ENCODE measurements at places on chromosomes 12 and 14.

- DNase-seq: no peak
Observed at GRCh38 chr12:76745343-76745742, 18.6 kb upstream of the ZDHHC17 start.

GRCh38 chr14:85333313-85333712, 196.6 kb upstream of the FLRT2 start:
- DNase-seq: no peak

DNA sequence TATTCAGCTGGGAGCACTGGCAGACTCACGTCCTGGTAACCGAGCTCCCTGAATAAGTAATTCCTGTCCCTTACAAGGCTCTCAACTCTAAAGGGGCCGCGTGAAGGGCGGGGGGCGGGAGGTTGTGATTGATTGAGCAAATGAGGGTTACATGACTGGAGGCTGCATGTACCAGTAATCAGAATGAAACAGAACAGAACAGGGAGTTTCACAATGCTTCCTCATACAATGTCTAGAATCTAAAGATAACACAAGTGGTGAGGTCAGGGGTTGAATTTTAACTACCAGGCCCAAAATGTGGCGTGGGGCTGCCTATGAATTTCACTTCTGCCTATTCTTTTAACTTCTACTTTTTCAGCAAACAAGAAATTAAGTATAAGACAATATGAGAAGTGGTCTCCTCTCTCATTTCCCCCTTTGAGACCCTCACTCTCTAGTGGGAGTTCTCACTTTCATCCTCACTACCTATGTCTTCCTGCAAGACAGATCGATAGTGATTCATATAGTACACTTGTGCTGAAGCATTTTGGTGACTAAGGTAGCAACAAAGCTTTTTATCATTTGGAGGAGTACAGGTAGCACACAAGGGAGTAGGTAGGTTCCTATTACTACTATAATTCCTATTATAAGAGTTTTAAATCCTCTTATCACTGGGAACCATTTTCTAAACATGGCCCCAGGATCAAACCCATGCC, 239.8 kb downstream of the KTN1 start:
- DNase-seq: no peak

DNA sequence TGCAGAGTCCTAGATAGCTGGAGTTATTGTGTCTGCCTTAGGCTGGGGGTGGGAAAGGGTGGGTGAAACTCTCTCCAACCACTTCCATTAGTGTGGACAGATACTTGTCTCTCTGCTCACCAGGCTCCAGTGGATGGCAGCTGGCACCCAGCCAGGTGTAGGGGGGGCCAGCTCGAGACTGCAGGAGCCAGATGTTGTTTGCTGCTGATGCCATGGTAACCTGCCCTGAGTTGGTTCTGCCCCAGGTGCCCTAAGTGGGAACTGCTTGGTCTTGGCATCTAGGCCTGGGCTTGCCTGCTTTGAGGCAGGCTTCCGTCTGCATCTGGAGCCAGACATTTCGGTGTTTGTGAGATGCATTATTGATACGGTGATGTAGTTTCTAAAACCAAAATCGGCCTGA, 82.2 kb downstream of the ADCK1 start:
- DNase-seq: peak; percentile 19

DNA sequence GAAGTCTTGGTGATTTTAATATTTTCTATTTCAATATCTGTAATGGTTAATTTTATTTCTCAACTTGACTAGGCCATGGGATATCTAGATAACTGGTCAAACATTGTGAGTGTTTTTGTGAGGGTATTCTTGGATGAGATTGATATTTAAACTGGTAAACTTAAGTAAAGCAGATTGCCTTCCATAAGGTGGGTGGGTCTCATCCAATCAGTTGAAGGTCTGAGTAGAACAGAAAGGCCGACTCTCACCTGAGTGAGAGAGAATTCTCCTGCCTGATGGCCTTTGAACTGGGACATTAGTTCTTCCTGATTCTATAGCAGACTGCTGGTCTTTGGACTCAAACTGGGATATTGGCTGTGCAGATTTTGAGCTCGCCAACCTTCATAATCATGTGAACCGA, 36.3 kb downstream of the OTOGL start:
- DNase-seq: no peak

- peak; percentile 40 for DNase-seq
Observed at GRCh38 chr14:23538785-23539184, 12.8 kb downstream of the ZFHX2 start.

- no peak for DNase-seq
Observed at GRCh38 chr14:79161571-79161970, 991.4 kb downstream of the NRXN3 start.

Data from NCI-H446 (cell line).